ENCODE measurements at places on chromosomes 7 and 10. TPM values are rescaled to one million over a fixed set of nuclear protein-coding genes. Genes with fewer than 3 reads are reported as not detected.

DNA sequence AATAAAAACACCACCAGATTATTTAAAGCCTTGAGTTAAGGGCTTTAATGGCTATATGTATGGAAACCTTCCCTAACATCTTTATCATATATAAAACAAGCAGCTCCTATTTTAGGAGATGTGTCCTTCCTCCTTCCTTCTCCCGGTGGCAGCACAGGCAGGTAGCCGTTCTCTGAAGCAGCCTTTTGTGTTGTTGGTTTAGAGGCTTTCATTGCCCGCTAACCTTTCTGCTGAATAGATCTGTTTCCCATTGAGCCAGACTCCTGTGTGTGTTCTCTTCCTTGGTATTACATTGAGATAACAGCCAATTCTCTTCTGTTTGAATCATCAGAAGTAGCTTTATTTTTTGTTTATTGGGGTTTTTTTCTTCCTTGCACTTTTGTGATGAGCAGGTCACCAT lies 131.3 kb downstream of the CACNB2 start:
- no peak for DNase-seq

DNA sequence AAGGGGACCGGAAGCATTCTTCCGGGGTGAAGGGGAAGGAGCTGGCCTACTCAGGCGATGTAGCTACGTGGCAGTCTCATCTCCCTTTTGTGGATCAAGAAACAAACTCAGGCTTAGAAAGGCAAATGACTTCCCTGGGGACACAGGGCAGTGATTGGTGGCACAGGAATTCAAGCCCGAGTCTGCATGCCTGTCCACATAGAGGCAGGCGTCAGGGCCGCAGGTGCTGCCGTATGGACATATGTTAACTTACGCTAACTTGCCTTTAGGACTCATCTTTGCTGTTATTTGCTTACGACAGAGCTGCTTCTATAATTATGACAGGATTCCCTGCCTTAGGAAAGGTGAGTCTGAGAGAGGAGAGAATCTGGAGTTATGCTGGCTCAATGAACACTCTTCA lies 42.3 kb upstream of the KLF6 start:
- DNase-seq: no peak

- DNase-seq: peak; percentile 91
These were observed 750.7 kb downstream of the MAGI2 start for GRCh38 chr7:78702770-78703169.

DNA sequence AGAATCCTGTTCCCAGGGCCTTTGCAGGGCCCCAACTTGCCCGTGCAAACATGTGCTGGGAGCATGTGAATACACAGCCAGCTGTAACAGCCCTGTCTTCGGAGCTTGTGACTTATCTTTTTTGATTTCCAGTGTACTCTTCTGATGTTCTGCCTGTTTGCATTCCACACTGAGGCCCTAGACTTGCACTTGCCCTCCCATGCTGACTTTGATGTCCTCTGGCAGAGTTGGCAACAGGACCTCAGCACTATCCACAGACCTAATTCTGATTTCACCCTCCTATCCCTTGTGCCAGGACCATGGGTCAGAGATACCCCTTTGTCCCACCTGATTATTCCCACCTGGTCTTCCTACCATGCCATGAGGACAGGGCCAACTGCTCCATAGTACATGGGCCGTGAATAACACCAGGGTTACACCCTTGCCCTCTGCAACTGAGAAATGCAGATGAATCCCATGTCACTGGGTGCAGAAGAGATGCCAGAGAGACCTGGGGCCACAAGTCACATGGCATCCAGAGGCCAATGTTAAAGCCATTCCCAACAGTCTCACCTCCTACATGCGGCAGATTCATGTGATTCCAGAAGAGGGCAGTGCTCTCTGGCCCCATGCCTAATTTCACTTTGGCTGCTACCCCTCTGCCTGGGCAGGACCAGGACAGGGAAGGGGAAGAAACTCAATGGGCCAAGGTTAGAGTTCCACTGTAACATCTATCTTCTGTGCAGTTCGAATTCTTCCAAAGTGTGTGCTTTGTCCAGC lies 43.0 kb downstream of the SCRN1 start:
- peak; percentile 24 for DNase-seq

- no peak for DNase-seq
These were observed 1.3 kb downstream of the IFIT2 start for GRCh38 chr10:89303161-89303560.

GRCh38 chr7:30931161-30931928 lies 19.7 kb downstream of the AQP1 start:
- DNase-seq: no peak

Gene SPDYE5
- total RNA-seq: not detected

Gene FEZF1
- not detected for total RNA-seq
